ENCODE measurements at places on chromosomes 7 and 10. TPM values are rescaled to one million over a fixed set of nuclear protein-coding genes. Genes with fewer than 3 reads are reported as not detected.

ACSM6 gene
- polyA plus RNA-seq = 0.06 TPM

CDNF gene
- polyA plus RNA-seq = 3.2 TPM

ZNF117 gene
- polyA plus RNA-seq = 31.1 TPM

FGL2 gene
- polyA plus RNA-seq = 50.6 TPM

GPR26 gene
- polyA plus RNA-seq = 0.16 TPM

CRTAC1 gene
- 2.5 TPM for polyA plus RNA-seq

AS3MT gene
- polyA plus RNA-seq = 15.5 TPM

PDE6C gene
- polyA plus RNA-seq = 0.55 TPM

PKD2L1 gene
- 0.48 TPM for polyA plus RNA-seq

CASP7 gene
- polyA plus RNA-seq = 31.3 TPM

PRRT4 gene
- 0.73 TPM for polyA plus RNA-seq

CRCP gene
- polyA plus RNA-seq = 32.0 TPM

ZSCAN25 gene
- 14.3 TPM for polyA plus RNA-seq

ANKRD61 gene
- 2.4 TPM for polyA plus RNA-seq

METTL27 gene
- 7.6 TPM for polyA plus RNA-seq

PLXDC2 gene
- polyA plus RNA-seq = 19.0 TPM

ANXA8L1 gene
- 7.9 TPM for polyA plus RNA-seq
